DMS79 treated with DMSO at 0.1 percent for 48 hours (cell line): ENCODE measurements at places on chromosomes 11 and 22.

- no peak for DNase-seq
These were observed 103.1 kb downstream of the KIRREL3 start for GRCh38 chr11:126897430-126897829.

- no peak for DNase-seq
These were observed 541.5 kb upstream of the ANO3 start for GRCh38 chr11:25790396-25790795.

DNA sequence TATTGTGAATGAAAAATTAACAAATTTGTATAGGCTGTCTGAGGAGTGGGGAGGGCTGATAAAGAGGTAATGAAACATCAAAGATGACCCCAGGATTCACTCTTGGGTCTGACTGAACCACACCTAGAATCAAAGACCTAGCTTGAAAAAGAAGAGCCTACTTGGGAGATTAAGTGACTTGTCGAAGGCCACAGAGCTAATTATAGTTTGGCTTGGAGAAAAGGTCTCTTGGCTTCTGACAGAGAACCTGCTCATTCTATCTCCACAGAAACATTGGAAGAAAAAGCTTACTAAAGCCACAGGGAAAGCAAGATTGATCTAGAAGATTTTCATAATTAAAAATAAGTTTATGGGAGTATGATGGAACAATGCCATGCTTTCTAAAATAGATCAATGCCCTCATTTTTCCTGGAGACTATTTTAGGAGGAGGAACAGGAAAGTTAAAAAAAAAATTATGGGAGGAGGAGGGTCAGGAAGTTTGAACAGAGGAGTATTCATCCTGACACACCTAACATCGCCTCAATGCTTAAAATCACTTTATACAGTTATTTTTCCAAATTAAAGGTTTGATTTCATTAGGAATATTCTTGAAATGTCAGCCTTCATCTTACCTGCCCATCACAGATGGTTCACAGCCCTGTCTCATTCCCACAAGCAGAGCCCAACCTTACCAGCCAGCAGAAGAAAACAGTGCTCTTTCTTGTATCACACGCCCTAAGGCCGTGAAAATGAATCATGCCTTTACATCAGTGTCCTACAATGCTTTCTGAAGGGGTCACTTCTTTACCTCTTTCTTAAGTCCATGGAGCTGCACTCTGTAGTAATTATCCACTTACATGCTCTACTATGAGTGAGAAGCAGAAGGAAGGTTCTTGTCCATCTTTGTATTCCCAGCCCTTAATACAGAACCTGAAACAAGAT, 231.1 kb upstream of the MPPED2 start:
- no peak for DNase-seq

DNA sequence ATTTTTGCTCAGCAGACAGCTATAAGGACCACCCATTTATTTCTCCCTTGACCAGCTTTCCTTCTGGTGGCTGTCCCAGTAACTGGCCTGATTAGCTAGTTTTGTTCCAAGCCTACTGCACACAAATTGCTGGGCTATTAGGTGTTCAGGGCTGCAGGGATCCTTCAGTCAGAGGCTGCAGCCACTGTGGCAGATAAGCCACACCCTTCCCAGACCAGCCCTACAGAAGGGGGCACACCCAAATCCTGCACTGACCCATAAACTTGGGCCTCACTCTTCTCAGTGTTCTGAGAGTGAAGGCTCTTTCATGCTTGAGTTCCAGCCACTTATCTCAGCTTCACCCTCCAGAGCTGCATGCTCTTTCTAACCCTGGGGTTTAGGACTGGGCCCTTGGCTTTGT, 200.0 kb downstream of the AASDHPPT start:
- no peak for DNase-seq

GRCh38 chr22:40703736-40704135, 24.5 kb downstream of the MCHR1 start:
- no peak for DNase-seq

DNA sequence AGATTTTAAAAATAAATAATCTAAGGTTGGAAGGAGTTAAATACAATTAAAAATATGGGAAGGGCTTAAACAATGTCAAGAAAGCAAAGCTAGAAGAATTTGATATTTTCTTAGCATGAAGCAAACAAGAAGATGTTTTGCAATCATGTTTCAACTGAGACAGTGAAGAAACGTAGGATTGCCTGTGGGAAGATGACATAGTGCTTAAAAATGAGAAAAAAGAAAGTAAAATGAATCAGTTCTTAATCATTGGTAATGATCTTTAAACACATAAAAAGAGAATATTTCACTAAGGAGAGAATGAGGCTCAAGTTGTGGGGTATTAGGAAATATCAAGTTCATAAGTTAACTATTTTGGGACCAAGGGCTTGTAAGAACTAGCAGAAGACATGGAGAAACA, 855.0 kb downstream of the METTL15 start:
- no peak for DNase-seq

DNA sequence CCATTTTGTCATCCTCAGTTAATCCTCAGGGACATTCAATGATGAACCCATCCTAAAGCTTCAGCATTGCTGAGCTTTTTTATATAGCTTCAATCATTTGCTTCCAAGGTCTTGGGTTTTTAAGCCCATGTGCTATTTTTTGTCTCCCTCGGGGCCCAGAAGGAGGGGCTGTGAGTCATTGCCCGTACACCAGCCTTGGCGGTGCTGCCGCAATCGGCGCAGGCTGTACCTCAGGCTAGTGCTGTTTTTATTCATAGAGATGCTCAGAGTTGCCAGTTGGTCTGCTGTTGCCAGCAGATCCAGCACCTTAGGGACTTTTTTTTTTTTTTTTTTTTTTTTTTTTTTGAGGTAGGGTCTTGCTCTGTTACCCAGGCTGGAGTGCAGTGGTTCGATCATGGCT, 35.5 kb downstream of the ACO2 start:
- no peak for DNase-seq

GRCh38 chr11:118973985-118974384, 2.4 kb downstream of the FOXR1 start:
- DNase-seq = no peak

- no peak for DNase-seq
These were observed 196.5 kb downstream of the TENM4 start for GRCh38 chr11:79244241-79244772.

GRCh38 chr11:34431979-34432378, 6.8 kb upstream of the CAT start:
- no peak for DNase-seq

- no peak for DNase-seq
These were observed 10.7 kb upstream of the SUSD2 start for GRCh38 chr22:24170632-24171031.

GRCh38 chr11:120918257-120918656, 105.6 kb upstream of the TBCEL start:
- no peak for DNase-seq

GRCh38 chr11:73314117-73314961, 6.3 kb downstream of the ARHGEF17 start:
- no peak for DNase-seq

DNA sequence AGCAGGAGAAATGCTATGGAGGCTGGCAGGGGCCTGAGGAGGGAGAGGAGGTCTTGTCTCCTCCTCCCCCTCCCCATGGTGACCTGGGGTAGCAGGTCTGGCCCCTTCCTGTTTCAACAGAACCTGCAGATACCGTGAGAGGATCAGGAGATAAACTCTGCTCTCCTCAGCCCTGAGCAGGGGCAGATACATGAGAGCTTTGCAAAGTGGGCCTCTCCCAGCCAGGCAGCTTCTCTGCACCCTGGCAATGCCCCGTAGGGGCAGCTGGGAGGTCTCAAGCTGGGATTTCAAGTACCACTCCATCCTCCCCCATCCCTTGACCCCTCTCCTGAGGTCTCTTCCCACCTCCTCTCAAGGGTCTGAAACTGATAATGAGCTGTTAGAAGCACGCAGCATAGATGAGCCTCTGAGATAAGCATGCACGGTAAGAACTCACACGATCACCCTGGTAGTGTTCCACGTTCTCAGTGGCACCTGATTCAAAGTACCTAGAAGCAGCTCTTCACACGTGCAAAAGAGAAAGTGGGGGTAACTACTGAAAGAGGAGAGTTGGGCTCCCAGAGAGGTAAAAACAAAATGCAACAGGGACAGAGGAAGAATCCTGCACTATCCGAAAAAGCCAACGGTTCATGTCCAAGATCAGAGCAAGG, 4.9 kb upstream of the CCDC86 start:
- peak; percentile 52 for DNase-seq

DNA sequence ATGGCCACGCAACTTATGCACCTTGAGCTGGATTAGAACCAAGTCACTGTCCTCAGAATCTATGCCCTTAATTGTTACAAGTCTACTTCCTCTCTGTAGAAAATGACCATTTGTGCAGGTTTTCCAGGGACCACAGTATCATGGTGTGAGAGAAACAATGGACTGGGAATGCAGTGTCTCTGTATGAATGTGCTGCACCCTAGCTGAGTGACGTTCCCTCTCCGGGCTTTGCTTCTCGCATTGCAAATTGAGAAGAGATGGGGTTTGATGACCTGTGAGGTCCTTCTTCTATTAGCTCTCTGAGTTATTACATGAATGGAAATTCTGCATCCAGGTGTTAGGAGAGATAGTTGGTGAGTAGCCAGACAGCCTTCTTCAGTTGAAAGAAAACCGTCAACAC, 1052.3 kb downstream of the NTM start:
- DNase-seq = peak; percentile 74

GRCh38 chr22:28279888-28280287, 360.8 kb upstream of the PITPNB start:
- DNase-seq = no peak

GRCh38 chr11:112579282-112579681, 318.6 kb upstream of the PLET1 start:
- no peak for DNase-seq

DNA sequence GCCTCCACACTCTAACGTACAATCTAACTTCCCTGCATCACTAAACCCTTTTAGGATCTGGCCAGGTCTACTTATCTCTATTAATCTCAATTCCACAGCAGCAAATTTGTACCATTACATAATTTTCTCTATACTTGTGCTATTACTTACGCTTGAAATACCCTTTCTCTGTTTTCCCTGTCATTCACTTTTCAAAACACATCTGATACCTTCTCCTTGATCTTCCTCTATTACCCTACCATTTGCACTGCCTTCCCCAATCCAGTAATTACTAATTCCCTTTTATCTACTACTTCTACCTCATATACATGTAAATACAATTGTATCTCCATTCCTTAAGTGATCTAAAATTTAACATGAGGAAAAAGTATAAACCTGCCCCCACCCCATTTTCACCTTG, 14.0 kb downstream of the CHORDC1 start:
- DNase-seq = no peak

DNA sequence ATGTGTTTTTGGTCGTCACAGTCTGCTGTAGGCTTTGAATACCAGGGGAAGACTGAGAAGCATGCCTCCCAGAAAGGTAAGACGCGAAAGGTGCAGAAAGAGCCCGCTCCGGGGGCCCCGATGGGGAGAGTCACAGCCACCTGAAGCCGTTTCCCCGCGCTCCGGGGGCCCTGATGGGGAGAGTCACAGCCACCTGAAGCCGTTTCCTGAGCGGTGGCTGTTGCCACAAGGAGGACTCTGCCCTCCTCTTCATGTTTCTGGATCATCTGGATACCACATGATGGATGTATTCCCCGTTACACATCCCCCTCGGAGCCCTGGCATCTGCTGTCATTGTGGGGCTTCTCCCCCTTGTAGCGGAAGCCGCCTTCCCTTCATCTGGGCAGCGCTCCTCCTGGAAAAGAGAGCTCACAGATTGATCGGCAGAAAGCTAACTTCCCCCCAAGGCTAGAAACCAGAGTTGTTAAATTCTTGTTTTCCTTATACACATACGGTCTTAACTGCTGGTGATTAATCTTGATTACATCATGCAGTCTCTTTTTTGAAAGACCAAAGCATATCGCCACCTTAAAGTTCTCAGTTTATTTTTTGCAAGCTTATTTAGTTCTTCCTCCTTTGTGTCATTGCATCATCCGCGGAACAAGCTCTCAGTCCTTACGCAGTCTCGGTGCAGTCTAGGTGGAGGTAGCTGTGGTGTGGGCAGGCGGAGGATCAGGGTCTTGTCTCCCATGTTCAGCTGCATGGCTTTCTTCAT, 17.5 kb downstream of the CTTN start:
- DNase-seq = no peak

DNA sequence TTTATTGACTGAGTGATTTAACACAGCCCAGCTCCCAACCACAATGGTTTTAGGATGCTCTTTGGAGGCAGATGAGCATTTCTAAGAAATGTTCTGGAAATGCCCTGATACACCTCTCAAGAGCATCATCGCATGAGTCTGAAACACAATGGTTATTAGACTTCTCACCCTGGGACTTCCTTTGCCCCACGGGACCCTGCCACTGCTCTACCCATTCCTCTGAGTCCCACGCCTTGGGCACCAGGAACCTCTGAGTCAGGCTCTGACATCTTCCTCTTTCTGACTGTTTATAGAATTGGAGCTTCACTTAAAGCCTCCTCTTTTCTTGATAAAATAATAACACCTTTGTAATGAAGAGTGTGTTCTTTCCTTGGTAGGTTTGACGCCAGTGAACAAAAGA, 85.6 kb upstream of the PARVA start:
- no peak for DNase-seq

- DNase-seq = no peak
These were observed 200.9 kb downstream of the SOX6 start for GRCh38 chr11:16155448-16155847.

DNA sequence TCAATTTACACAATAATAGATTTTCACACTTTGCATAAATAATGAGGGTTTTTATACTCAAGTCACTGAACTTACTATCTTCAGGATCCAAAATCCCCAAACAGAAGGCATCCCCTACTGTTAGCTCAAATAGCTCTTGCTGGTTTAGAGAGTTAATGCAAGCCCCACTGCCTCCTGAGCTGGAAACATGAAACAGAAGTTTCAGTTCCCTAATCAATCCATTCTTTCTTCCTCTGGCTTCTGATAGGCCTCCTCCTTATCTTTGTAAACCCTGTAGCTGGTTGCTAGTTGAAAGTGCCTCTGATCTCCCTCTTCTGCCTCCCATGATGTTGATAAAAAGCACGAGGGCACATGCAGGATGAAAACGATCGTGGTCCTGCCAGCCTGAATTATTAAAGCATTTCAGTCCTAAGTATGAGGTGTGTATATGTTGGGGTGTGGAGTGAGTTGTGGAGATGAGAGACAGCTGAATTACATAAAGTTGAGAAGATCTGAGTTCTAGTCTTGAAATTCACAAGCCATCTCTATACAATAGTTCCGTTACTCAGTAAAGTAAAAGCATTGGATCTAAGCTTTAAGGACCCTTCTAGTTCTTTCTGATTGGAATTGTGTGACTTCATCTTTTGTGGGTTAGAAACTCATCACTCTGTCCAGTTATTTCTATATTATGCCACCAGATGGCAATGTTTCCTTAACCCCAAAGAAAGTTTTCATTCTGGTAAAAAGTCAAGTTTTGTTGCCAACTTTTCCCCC, 35.0 kb upstream of the EHF start:
- DNase-seq = peak; percentile 56
